ENCODE measurements at places on chromosomes 5 and 9.

DNA sequence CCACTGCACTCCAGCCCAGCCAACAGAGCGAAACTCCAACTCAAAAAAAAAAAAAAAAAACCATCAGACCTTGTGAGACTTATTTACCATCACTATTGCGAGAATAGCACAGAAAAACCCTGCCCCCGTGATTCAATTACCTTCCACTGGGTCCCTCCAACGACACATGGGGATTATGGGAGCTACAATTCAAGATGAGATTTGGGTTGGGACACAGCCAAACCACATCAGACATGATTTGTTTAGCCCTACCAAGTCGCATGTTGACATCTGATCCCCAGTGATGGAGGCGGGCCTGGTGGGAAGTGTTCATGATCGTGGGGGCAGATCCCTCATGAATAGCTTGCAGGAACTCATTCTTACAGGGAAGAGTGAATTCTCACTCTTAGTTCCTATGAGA lies 26.6 kb downstream of the MYO10 start:
- no peak for DNase-seq

GRCh38 chr9:128344931-128345605 lies 4.7 kb downstream of the SLC27A4 start:
- no peak for DNase-seq

- no peak for DNase-seq
Measured at GRCh38 chr9:112093870-112094216, 81.3 kb downstream of the SUSD1 start.

GRCh38 chr5:37739817-37740261 lies 100.0 kb downstream of the GDNF start:
- no peak for DNase-seq

GRCh38 chr9:78967596-78968217 lies 604.1 kb upstream of the TLE4 start:
- DNase-seq, result no peak

GRCh38 chr9:113771199-113771598 lies 104.9 kb upstream of the ZNF618 start:
- DNase-seq, result no peak

- no peak for DNase-seq
Measured at GRCh38 chr9:113373256-113373655, 3.5 kb downstream of the HDHD3 start.
